ENCODE measurements at places on chromosomes 1 and 21.

GRCh38 chr21:24617819-24618218, 989.5 kb downstream of the MRPL39 start:
- no peak for DNase-seq

- DNase-seq: no peak
These were observed 3.2 kb downstream of the CLIC4 start for GRCh38 chr1:24748191-24749121.

DNA sequence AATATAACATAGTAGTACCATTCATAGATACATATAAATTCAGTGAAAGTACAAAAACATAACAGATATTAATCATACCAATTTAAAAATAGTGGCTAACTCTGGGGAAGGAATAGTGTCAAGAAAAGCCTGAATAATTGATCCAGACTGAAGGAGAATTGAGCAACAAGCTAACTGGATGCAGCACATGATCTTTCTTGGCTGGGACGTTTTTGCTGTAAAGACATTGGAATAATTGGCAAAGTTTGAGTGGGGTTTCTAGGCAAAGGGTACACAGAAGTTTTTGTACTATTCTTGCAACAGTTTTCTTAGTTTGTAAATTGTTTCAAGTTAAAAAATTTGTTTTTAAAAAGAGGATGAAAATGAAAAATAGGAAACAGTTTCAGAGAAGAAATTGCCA, 2.6 kb upstream of the SH3GLB1 start:
- DNase-seq: no peak

- no peak for DNase-seq
These were observed 463.3 kb upstream of the BRINP3 start for GRCh38 chr1:190940951-190941350.

- no peak for DNase-seq
These were observed 34.6 kb upstream of the POU2F1 start for GRCh38 chr1:167185974-167186657.

GRCh38 chr1:42340093-42340492, 5.1 kb upstream of the FOXJ3 start:
- DNase-seq: no peak

GRCh38 chr21:42349420-42350317, 1.1 kb downstream of the TFF2 start:
- DNase-seq: no peak

- no peak for DNase-seq
These were observed 834.0 kb upstream of the TMPRSS15 start for GRCh38 chr21:19237608-19238007.

- DNase-seq: no peak
These were observed 8.6 kb upstream of the LRRC8B start for GRCh38 chr1:89516055-89516454.

- no peak for DNase-seq
These were observed 38.2 kb downstream of the SLC19A1 start for GRCh38 chr21:45504021-45504515.

- no peak for DNase-seq
These were observed 391 bp upstream of the KIAA1614 start for GRCh38 chr1:180912211-180912800.

DNA sequence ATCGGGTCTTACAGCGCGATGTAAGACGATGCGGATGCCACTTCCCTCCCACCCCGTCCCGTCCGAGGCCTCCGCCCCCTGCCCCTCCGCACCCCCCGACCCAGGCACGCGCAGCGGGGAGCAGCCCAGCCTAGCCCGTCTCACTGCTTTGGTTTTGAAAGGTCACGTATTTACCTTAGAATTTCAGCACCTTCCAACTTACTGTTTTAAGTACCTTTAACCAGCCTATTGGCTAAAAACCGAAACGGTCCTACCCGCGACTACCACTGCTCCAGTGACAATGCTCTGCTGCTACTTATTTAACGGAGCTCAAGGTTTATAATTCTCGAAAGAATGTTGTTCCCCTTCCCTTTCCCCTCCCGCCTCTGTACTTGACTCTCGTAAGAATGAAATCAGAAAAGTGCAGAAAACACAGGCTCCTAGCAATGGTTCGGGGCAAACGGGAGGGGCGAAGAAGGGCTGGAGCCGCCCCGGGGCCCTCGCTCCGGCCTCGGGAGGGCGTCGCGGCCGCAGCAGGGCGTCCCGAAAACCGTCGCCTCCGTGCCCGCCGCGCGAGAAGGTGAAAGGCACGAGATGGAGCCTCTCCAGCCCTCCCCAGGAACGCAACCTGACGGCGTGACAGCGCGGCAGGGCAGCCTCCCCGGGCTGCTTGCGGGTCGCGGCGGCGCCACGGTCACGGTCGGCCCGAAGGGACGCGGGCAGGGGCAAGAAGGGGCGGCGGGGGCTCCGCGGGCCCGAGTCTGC, 667 bp downstream of the TMEM50B start:
- DNase-seq: peak; percentile 37

- DNase-seq: no peak
These were observed 118.4 kb downstream of the HIVEP3 start for GRCh38 chr1:41800311-41800829.

GRCh38 chr1:119646521-119647227, 1.4 kb downstream of the ZNF697 start:
- no peak for DNase-seq

- DNase-seq: no peak
These were observed 117.3 kb downstream of the UCHL5 start for GRCh38 chr1:192941722-192942411.

DNA sequence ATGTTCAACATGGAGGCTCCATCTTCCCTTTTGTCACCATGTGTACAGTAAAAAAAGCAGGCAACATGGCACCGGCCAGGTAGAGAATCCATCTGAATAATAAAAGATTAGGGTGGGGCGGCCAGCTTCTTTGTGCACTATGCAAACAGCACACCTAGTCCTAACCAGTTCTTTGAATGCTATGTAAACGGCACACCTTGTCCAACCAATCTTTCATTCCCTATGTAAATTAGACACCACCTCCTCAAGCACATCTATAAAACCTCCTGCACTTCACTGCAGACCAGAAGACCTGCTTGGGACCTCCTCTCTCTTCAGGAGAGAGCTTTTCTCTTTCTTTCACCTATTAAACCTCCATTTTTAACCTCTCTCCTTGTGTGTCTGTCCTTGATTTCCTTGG, 28.2 kb downstream of the TFB2M start:
- DNase-seq: no peak

- DNase-seq: no peak
These were observed 39.2 kb downstream of the SYT6 start for GRCh38 chr1:114114185-114115094.

- no peak for DNase-seq
These were observed 569.0 kb upstream of the ADGRL2 start for GRCh38 chr1:81231729-81232038.

GRCh38 chr1:1359308-1359663, 931 bp upstream of the MXRA8 start:
- no peak for DNase-seq

GRCh38 chr21:26844258-26845065, 747 bp downstream of the ADAMTS1 start:
- DNase-seq: peak; percentile 13

DNA sequence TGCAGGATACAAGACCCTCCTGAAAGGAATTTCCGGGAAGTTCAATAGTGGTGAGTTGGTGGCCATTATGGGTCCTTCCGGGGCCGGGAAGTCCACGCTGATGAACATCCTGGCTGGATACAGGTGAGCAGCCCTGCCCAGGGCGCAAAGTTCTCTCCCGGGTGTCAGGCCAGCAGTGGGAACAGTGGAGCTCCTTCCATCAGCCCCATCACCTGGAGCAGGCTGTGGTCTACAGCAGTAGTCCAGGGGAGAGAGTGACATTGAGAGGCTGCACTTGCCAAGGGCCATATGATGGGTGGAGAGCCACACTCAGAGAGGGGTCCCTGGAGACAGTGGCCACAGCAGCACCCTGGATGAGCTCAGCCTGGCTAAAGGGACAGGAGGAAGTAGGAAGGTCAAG, 44.1 kb downstream of the TFF3 start:
- DNase-seq: no peak

GRCh38 chr1:228101994-228102790, 933 bp downstream of the C1orf35 start:
- peak; percentile 57 for DNase-seq

Measured in activated CD4-positive, alpha-beta T cell treated with anti-CD3 and anti-CD28 coated beads, Interleukin-2, amount 50 U/mL, for 16 hours (primary cell).